ENCODE measurements at places on chromosomes 6 and 20. TPM values are rescaled to one million over a fixed set of nuclear protein-coding genes. Genes with fewer than 3 reads are reported as not detected.

- no peak overlapping the region for H3K4me3 ChIP-seq
- no peaks in the 10 kb centered on the region for H3K36me3 ChIP-seq
- H3K4me1 ChIP-seq, result no peaks in the 10 kb centered on the region
- peak; percentile 23 for DNase-seq
These were observed 36.3 kb upstream of the SIRT5 start for GRCh38 chr6:13538084-13538483.

- no peak overlapping the region for H3K27ac ChIP-seq
- H3K4me1 ChIP-seq, result no peaks in the 10 kb centered on the region
- no peak overlapping the region for H3K4me3 ChIP-seq
- H3K27me3 ChIP-seq, result no peaks in the 10 kb centered on the region
- no peak for DNase-seq
These were observed 255.9 kb upstream of the RIN2 start for GRCh38 chr20:19502169-19502568.

- H3K36me3 ChIP-seq, result no peaks in the 10 kb centered on the region
- DNase-seq, result no peak
- no peaks in the 10 kb centered on the region for H3K4me1 ChIP-seq
- no peak overlapping the region for H3K27ac ChIP-seq
- no peak overlapping the region for H3K4me3 ChIP-seq
- H3K27me3 ChIP-seq, result no peaks in the 10 kb centered on the region
These were observed 250.9 kb upstream of the POU3F2 start for GRCh38 chr6:98583506-98583905.

GRCh38 chr6:3455569-3456394, 1.1 kb downstream of the SLC22A23 start:
- DNase-seq, result no peak
- H3K27ac ChIP-seq, result no peak overlapping the region
- H3K4me1 ChIP-seq, result peaks cover 10% of the 10 kb centered on the region
- H3K27me3 ChIP-seq, result no peaks in the 10 kb centered on the region
- H3K4me3 ChIP-seq, result peak overlapping the region; percentile 87

DNA sequence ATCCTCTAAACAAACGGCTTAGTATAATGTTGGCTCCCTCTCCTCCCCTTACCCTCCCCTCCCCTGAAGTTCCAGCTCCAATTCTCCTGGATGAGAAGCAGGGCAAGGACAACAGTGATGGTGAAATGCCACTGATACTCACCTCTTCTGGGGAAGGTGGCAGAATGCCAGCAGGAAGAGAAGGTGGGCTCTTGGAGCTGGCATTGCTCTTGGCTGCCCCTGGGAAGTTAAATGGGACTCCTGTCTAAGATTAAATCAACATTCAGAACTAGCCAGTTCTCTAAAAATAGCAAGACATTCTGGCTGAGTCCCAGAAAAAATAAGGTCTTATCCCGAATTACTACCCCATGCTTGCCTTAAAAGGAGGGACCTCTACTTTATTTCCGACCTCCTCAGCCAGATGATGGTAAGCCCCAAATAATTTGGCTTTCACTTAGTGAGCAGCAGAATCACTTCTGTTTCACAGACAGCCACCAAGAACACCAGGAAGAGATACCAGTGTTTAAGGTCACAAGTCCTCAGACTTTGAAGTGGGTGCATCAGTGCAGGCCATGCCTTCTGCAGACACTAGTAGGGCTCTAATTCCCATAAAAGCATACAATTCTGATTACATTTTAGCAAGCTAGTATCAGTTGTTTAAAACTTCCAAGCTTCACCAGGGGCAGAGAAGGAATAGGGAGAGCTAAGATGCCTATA, 46.0 kb upstream of the IL17A start:
- DNase-seq, result no peak
- H3K36me3 ChIP-seq, result no peaks in the 10 kb centered on the region
- no peak overlapping the region for H3K27ac ChIP-seq
- H3K27me3 ChIP-seq, result no peaks in the 10 kb centered on the region
- H3K4me1 ChIP-seq, result no peaks in the 10 kb centered on the region

- no peak for DNase-seq
- no peak overlapping the region for H3K4me3 ChIP-seq
- H3K27ac ChIP-seq, result no peak overlapping the region
- no peaks in the 10 kb centered on the region for H3K36me3 ChIP-seq
- no peaks in the 10 kb centered on the region for H3K27me3 ChIP-seq
- H3K4me1 ChIP-seq, result no peaks in the 10 kb centered on the region
These were observed 448.6 kb upstream of the OPRM1 start for GRCh38 chr6:153590411-153590810.

DNA sequence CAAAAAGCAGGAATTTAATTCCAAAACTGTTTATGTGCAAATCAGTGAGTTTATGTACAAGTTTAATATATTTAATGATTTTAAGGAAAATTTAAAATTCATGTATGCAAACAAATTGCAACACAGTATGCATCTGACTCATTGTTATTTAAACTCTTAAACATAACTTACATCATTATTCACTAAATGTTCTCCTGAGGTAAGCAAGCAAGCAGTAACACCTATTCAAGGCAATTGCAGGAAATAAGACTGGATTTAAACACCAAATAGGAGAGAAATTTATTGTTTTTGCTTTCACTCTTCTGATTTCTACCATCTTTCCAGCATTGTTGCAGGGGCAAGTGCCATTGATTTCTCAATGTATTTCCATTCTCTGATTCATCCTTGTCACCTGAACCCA, 239.5 kb downstream of the TFAP2A start:
- no peak overlapping the region for H3K27ac ChIP-seq
- H3K27me3 ChIP-seq, result no peaks in the 10 kb centered on the region
- DNase-seq, result no peak
- H3K36me3 ChIP-seq, result no peaks in the 10 kb centered on the region
- H3K4me1 ChIP-seq, result no peaks in the 10 kb centered on the region

Gene COL11A2
- total RNA-seq, result 1.3 TPM

Gene TCEA2
- total RNA-seq, result 39.9 TPM

Gene SLC22A3
- total RNA-seq, result 2.3 TPM

Gene NRSN1
- not detected for total RNA-seq

Measured in Caco-2 (cell line).